ENCODE measurements at places on chromosomes 16 and 17.

GRCh38 chr17:34117332-34117731, 137.8 kb upstream of the CCL2 start:
- DNase-seq: no peak

GRCh38 chr17:50359005-50359699, 13.2 kb downstream of the XYLT2 start:
- DNase-seq: no peak

- no peak for DNase-seq
Observed at GRCh38 chr16:13244770-13245169, 343.4 kb downstream of the SHISA9 start.

DNA sequence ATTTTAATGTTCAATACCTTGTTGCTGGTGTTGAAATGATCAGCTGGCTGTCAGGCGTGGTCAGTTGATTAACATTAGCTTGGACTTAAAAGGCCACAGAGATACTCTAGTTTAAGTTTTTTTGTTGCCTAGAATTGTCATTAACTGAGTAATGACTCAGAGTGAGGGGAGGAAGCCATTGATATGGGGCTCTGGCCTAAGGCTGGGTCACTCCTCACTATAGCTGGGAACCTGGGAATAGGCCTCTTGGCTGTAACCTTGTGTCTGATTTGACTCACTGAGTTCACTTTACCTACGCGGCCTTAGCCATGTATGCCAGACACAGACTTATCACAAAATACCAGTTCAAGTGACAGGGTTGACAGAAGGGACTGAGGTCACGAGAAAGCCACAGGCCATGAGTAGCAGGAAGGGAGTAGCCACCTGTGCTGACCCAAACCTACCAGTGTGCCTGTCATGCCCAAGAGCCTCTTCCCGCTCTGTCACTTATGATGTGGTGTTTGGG, 37.9 kb upstream of the ADCY7 start:
- no peak for DNase-seq
